CD4-positive, alpha-beta memory T cell (primary cell): ENCODE measurements at places on chromosomes 13 and 19. TPM values are rescaled to one million over a fixed set of nuclear protein-coding genes. Genes with fewer than 3 reads are reported as not detected.

LAIR1 gene
- 59.8 TPM for total RNA-seq

SLC10A2 gene
- total RNA-seq: not detected

VSTM1 gene
- total RNA-seq: not detected

DNA sequence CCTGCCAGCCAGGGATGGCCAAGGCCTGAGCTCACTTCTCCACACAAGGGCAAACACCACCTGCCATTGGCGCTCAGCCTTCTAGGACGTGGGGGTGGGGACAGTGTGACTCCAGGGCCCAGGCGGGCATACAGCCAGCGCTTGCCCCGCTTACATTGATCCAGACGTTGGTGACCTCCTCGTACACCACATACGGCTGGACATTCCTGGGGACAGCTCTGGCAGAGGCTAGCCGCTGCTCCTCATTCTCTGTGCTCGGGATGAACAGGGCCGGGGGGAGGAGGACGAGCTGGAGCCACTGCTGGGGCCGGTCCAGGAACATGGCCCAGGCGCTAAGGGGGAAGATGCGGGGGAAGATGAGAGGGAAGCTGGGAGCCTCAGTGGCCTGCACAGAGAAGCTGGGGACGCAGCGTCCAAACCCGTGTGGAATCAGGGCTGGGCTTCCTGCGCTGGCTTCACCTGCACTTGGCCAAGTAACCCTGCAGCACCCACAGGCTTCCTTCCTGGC, 25.1 kb upstream of the MYDGF start:
- peaks cover 52% of the 10 kb centered on the region for H3K36me3 ChIP-seq
- no peaks in the 10 kb centered on the region for H3K4me1 ChIP-seq
- no peak overlapping the region for H3K27ac ChIP-seq
- no peak for DNase-seq
- H3K4me3 ChIP-seq: no peak overlapping the region
- H3K27me3 ChIP-seq: no peaks in the 10 kb centered on the region

GRCh38 chr19:16470911-16471811, 609 bp downstream of the EPS15L1 start:
- H3K4me1 ChIP-seq: peaks cover 33% of the 10 kb centered on the region
- H3K36me3 ChIP-seq: no peaks in the 10 kb centered on the region
- H3K27ac ChIP-seq: peak overlapping the region; percentile 79
- H3K27me3 ChIP-seq: no peaks in the 10 kb centered on the region
- peak; percentile 15 for DNase-seq
- H3K4me3 ChIP-seq: peak overlapping the region; percentile 42

DNA sequence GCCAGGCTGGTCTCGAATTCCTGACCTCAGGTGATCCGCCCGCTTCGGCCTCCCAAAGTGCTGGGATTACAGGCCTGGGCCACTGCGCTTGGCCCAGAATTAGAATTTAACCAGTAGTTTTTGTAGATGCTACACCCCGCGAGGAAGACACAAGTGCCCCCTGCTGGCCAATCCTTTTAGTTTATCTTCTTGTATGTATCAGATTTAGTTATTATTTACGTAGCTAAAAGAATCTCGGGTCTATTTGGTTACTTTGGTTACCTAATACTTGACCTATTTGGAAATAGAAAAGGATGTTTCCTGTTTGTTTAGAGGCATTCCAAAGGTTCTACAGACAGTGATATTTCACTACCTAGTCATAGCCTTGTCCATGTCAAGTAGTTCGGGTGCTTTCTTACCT, 22.0 kb downstream of the MUC16 start:
- H3K4me3 ChIP-seq: no peak overlapping the region
- H3K36me3 ChIP-seq: no peaks in the 10 kb centered on the region
- no peak overlapping the region for H3K27ac ChIP-seq
- no peaks in the 10 kb centered on the region for H3K4me1 ChIP-seq

- H3K27me3 ChIP-seq: no peaks in the 10 kb centered on the region
- H3K4me3 ChIP-seq: no peak overlapping the region
- DNase-seq: no peak
- no peaks in the 10 kb centered on the region for H3K36me3 ChIP-seq
- H3K27ac ChIP-seq: no peak overlapping the region
These were observed 494.8 kb downstream of the TBC1D4 start for GRCh38 chr13:74987124-74987690.

DNA sequence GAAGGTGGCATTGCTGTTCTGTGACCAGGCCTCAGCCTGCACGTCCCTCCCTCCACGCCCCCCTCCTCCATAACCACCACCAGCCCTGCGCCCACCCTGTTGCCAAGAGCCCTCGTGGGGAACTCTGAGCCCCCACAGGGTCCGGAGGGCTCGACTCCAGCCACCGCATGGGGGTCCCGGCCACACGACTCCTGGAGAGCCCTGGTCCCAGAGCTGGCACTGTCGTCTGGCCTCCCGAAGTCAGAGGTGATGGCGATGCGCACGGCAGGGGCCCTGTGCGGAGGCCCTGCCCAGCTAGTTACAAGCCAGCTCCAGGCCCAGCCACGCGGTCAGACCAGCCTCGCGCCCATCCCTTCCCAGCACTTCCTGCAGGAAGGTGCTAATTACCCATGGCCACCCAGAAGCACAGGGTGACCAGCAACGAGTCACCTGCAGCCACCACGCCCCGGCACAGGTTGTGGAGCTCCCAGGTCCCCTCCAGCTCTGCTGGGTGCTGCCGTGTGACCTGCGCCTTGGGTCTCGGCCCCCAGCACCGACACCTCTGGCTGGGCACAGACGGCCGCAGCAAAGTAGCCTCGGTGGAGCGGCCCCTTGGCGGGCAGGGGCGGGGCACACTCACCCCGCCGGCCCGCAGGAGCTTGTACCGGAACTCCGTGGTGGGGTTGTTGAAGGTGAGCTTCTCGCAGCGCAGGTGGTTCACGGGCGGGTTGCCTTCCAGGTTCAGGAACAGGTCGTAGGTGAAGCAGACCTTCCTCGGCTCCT, 49.6 kb downstream of the MLLT1 start:
- no peak overlapping the region for H3K4me3 ChIP-seq
- DNase-seq: peak; percentile 25
- peaks cover 6% of the 10 kb centered on the region for H3K36me3 ChIP-seq
